ENCODE measurements at places on chromosomes 11 and 22. TPM values are rescaled to one million over a fixed set of nuclear protein-coding genes. Genes with fewer than 3 reads are reported as not detected.

- H3K36me3 ChIP-seq: no peaks in the 10 kb centered on the region
- H3K27me3 ChIP-seq: no peaks in the 10 kb centered on the region
These were observed 79.0 kb upstream of the SHISAL1 start for GRCh38 chr22:44391481-44392445.

DNA sequence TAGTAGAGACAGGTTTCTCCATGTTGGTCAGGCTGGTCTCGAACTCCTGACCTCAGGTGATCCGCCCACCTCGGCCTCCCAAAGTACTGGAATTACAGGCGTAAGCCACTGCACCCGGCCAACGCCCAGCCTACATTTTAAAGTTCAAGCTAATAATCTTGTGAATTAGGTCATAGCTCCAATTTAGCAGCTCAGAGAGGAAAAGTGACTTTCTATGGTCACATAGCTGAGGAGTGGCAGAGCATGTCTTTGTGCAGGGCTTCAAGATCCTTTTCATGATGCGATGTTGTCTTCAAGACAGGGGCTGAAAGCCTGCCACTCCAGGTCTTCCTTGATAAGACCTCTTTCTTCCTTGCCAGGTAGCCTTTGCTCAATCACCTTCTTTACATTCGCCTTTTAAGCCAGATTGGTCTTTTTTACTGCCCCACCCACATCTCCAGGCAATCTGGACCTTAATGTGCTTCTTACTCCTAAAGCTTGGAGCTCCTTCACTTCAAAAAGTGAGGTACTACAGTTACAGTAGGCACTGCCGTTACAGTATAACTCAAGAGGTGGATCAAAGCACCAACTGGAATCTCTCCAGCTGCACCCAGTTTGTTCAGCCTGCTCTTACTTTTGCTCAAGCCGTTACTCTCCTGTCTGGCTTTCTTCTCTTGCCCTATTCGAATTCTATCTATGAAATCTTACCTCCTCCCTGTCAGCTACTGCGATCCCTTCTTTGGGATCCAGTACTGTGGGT lies 18.2 kb downstream of the YWHAH start:
- H3K4me3 ChIP-seq: no peak overlapping the region
- H3K27ac ChIP-seq: no peak overlapping the region
- H3K27me3 ChIP-seq: no peaks in the 10 kb centered on the region
- peaks cover 5% of the 10 kb centered on the region for H3K36me3 ChIP-seq
- no peak for DNase-seq

GRCh38 chr11:3992964-3993363 lies 101.6 kb upstream of the RRM1 start:
- H3K27ac ChIP-seq: no peak overlapping the region
- H3K36me3 ChIP-seq: no peaks in the 10 kb centered on the region
- peaks cover 10% of the 10 kb centered on the region for H3K4me1 ChIP-seq
- H3K4me3 ChIP-seq: no peak overlapping the region
- no peak for DNase-seq

DNA sequence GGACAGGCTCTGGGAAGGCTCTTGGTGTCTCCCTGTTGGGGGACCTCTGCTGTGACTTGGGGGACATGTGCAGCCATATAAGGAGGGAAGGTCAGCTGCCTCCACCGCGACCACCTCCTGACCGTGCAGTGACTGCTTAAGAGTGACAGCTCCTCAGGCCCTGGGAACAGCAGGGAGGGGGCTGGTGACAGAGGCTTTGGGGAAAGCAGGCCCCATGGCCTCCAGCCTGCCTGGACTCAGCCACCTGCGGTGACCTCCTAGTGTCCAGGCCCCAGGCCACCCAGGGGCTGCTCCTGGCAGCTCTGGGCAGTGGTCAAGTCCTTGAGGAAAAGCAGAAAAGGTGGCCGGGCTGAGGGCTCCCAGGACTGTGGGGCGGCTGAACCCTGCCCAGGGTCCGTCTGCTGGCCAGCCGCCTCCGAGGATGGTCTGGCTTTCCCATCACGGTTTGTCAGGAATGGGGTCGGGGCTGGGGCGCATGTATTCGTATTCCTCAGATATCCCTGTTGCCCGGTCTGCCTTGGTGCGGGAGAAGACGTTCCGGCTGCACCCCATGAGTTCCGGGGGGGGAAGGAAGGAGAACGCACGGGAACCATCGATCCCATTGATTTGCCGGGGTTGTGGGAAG lies 96.8 kb downstream of the WNT7B start:
- H3K4me3 ChIP-seq: no peak overlapping the region
- peaks cover 17% of the 10 kb centered on the region for H3K27me3 ChIP-seq
- H3K4me1 ChIP-seq: no peaks in the 10 kb centered on the region
- H3K27ac ChIP-seq: no peak overlapping the region

The INPP5J gene
- 4.8 TPM for total RNA-seq

The TESMIN gene
- 13.5 TPM for total RNA-seq

All from A673 (cell line).